ENCODE measurements at places on chromosomes 5 and 9.

DNA sequence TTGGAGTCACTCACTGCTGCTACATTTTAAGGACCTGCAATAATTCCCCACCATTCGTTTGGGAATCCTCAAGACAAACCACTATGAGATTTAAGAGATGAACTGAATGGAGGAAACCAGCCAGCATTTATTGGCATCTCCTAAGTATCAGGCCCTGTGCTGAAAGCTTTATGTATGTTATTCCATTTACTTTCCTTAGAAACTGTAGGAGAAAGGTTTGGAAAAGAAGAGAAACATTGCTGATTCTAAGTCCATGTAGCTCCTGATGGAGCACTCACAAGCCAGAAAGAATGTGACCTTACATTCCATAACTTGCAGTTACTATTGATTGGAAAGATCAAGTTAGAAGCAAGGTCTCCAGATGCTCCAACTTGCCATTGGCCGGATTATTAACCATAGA lies 267.4 kb downstream of the GAS1 start:
- DNase-seq: no peak

DNA sequence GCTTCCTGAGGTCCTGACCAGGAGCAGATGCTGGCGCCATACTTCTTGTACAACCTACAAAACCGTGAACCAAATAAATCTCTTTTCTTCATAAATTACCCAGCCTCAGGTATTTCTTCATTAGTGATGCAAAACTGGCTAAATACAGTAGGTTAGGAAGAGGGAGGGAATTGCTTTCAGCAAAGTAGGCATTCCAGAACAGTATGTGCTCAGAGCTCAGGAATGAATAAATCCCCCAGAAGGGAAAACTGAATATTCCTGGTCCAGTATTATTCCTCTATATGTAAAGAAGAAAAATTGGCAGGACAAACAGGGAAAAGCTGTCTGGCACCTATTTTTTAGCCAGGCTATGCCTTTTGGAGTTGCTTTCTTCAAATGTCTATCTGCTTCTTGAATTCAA lies 577.1 kb downstream of the PSAT1 start:
- DNase-seq: no peak

DNA sequence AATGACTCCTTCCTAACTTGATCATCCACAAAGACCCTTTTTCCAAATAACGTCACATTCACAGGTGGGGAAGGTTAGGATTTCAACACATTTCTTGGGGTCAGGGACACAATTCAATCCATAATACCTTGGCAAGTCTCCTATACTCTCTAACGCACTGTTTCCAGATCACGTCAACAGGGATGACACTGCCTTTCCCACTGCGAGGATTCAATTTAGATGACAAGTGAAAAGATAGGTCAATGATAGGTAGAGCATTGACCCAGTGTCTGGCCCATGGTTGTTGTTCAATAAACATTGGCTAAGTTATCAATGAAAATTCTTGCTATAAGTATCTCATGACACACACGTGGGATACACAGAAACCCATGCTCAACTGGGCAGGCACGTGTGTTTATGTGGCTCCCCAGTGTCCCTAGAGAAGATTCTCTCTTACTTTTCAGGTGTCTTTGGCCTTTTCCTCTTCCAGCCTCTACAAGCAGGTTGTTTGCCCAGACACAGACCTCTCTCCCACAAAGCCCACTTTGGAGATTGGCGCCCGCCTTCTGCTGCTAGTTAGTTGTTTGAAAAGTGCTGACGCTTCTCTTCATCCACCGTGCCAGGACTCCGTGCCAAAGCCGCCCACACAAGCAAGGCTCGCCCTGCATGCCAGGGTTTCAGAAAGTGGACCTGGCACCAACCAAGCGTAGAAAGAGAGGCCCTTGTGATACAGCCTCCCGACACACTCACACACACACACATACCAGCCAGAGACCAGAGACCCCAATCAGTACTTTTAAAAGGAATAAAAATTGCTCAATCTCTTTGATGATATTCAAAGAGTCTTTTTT lies 594.5 kb downstream of the BNC2 start:
- DNase-seq: no peak

DNA sequence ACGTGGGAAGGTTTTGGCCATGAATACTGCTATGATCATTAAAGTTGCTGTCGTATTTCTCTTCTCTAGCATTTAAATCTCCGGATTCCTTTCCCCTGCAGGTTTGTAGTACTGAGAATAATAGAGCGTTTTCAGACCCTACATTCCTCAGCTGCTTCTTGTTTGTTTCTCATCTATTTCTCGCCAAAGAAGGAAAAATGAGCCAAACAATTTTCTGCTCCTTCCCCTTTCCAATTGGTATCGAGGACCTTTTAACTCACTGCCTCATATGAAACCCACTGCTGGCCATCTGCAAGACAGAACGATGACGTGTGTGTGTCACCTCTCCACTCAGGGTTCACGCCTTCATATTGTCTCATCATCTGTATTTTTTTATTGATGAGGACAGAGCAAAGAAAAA lies 689.4 kb upstream of the WWC1 start:
- DNase-seq: no peak

- DNase-seq: no peak
These were observed 22.6 kb downstream of the PSMD5 start for GRCh38 chr9:120820095-120820494.

GRCh38 chr9:126058011-126058531 lies 268.6 kb upstream of the MVB12B start:
- no peak for DNase-seq

DNA sequence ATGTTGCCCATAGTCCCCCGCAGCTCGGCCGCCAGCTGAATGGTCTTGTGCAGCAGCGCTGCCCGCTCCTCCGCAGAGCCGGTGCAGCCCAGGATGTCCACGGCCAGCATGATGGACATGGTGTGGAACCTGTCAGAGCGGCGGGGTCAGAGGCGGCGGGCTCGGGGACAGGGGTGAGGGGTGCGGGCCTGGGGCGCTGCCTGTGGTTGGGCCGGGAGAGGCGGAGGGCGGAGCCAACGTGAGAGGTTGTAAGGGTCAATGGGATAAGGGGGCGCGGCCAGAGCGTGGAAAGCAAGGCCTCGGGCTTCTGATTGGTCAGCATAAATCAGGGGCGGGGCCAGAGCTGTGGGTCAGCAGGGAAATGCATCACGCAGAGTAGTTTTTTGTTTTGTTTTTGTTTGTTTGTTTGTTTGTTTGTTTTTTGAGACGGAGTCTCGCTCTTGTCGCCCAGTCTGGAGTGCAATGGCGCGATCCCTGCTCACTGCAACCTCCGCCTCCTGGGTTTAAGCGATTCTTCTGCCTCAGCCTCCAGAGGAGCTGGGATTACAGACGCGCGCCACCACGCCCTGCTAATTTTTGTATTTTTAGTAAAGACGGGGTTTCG lies 6.8 kb upstream of the TOR2A start:
- DNase-seq: no peak

DNA sequence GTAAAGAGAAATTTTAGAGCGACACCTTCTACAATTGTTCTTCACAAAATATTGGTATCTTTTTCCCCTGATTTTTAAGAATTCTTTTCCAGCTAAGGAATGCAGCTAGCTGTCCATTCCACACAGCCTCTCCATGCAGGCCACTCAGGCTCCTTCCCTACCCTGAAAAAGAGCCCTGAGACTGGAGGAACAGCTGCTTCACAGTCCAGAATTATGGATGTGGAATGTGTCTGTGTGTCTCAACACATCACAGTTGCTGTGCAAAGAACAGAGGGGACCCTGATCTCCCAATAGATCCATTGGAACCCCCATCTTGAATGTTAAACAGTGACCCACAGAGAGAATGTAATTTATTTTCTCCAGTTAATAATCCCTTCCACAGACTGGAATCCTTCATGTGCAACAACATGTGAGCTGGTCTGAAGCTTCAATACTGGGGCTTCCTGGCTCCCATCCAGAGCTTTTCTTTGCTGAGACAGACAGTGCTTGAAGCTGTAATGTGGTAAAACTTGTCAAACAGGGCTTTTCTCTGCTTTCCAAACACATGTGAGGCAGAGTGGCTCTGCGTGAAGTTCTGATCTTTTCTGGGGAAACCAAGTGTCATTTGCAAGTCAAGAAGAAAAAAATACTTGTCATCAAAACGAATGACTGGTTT lies 53.3 kb upstream of the SMC5 start:
- DNase-seq: no peak

DNA sequence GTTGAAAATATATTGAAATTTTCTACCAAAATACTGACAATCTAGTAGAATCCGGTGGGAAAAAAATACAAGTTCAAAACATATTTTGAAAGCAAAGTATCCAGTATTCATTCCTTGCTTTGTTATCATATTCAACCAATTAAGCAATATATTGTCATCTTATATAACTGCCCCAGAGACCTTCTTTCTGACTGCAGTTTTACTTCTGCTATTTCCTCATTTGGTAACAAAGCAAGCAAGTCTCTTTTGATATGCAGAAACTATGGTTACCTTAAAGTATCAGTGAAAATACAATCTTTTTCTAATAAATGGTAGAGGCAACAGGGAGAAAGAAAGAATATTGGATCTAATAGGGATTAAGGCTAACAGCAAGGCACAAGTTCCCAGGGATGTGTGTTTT lies 663.7 kb upstream of the MEF2C start:
- DNase-seq: no peak
